Stimulated activated CD4-positive, alpha-beta T cell treated with anti-CD3 and anti-CD28 coated beads, Interleukin-2, amount 100 ng/mL, for 24 hours (primary cell): ENCODE measurements at places on chromosomes 6 and 20.
A peak's percentile ranks its signal among the peaks of the same experiment; 100 is the strongest.

DNA sequence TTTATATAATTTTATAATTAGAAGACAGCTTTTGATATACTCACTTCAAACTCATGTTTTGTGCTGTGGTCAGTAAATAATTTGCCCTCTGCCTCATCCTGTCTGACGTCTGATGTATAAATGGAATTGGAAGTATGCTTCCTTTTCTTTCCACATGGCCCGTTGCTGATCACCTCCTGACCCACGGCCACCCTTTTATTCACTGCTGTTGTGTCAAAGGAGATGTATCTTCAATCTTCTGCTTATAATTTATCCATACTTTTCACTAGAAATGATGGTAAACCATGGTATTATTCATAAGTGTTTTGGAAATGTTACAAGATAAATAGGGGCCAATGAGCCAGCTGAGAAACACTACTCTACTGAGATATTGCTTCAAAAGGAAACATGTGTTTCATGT, 841.8 kb downstream of the PHF3 start:
- no peak for DNase-seq

- no peak for DNase-seq
These were observed 597.1 kb downstream of the KIF16B start for GRCh38 chr20:15976047-15976736.

GRCh38 chr6:128074567-128074966, 173.7 kb upstream of the THEMIS start:
- no peak for DNase-seq

DNA sequence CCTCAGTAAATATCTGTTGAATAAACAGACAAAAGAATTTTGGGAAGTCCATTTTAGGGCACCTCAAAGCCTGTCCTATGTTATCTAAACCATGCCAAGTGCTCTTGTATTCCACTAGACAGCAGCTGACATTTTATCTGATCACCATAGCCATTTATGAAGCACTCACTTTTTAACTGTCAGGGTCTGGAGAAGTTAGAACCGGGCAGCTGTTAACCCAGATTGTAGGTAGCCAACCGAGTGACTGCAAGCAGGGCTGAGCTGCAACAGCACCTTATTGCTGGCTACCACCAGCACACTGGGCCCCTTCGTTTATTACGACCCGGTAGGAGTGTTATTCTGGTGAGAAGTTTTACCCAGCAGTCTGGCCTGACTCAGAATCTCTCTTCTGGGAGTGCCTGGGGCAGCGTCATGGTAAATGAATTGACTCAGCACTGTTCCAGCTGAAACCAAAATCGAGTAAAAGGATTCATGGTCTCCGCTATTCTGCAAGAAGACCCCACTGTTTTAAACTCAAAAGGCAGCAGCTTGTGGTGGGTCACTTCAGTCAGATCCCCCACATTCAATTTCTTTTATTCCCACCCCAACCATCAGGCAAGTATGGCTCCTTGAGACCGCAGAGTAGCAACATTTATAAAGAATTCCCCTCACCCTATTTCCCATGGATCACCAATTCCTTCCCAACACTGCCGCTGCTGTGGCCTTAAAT, 1.7 kb downstream of the UBE2V1 start:
- peak; percentile 63 for DNase-seq

- no peak for DNase-seq
These were observed 154.7 kb downstream of the ARHGAP18 start for GRCh38 chr6:129555206-129555832.

DNA sequence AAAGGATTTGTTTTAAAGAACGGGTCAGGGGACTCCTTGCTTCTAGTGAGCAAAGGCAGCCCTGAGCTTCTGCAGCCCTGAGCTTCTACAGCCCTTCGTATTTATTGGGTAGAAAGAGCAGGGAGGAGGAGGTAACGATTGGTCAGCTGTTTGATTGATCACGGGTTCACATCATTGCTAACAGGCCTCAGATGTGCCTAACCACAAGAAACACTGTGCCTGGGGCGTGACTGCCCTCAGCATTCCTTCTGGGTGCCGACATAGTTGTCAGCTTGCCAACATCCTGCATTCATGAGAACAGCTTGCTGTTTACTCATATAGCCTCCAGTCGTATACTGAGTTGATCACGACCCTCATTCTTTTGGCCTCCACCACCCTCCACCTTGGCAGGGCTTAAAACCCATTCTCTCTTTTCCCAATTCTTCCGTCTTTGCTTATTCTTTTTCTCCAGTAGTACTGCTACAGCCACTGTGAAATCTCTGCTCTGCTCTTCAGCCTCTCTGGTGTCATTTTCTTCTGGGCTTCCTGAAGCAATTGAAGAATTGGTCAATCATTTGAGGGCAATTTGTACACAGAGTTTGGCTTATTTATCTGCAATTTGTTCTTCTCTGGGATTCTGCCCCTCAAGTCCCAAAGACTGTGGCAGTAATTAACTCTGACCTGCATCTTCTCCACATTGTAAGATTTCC, 25.4 kb upstream of the NOP56 start:
- no peak for DNase-seq

DNA sequence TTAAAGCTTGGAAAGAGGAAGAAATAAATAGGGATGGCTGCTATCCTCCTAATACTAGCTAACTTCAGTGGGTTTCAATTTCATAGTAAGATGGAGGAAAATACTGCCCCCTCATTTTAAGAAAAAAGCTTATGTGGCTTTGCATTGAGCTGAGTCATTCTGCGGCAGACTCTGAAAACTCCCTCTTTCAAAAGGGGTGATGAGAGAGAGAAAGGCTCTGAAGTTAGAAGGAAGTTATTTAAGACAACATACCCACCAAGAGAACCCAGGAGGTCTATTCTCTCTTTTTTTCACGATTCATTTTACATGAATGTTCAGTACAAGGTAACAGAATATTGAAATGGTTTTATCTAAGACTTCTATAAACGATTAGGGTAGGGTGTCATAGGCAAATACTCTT, 4.5 kb downstream of the PRDM13 start:
- DNase-seq: no peak

DNA sequence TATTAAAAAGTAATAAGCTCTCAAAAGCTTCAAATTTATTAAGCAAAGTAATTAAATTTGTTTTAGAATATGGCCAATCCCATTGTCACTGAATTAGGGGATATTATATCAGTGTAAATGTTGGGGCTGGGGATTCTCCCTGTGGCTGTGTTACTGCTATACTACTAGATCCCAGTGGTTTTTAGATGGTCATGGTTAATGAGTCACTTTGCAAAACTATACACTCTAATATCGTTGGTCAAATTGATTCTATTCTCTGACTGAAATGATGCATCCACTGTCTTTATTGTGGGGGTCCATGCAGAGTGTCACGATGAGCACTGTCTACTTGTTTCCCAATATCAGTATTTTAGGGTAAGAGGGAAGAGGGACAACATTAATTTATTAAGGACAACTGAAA, 336.9 kb upstream of the PREP start:
- DNase-seq: no peak

GRCh38 chr20:46311039-46311650, 2.8 kb upstream of the CDH22 start:
- DNase-seq: no peak

- DNase-seq: no peak
These were observed 8.7 kb downstream of the CST3 start for GRCh38 chr20:23629017-23629541.

DNA sequence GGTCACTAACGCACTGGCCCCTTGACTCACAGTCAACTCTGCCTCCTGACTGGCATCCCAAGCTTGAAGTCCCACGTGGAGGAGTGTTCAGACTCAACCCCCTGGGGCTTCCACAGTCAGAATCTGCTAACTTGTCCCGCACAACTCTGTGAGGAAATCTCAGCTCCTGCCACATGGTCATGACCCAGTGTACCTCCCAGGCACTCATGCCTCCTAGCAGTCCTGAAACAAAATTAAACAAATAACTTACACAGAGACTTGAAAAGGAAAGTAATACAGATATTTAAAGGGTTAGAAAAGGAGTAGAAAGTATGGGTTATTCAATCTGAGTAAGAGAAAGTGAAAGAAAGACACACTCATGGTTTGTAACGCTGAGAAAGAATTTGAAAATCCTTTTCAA, 134.9 kb downstream of the GMDS start:
- no peak for DNase-seq

DNA sequence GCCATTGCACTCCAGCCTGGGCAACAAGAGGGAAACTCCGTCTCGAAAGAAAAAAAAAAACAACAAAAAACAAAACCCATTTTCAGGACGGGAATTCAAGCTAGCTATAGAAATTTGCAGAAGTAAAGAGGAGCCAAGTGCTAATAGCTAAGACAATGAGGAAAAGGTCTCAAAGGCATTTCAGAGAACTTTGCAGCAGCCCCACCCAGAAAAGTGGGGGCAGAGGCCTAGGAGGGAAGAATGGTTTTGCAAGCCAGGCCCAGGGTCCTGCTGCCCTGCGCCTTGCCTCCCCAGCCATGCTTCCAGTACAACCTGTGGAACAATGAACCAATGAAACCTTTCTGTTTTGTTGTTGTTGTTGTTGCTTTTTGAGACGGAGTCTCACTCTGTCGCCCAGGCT, 38.3 kb upstream of the SAMHD1 start:
- DNase-seq: no peak

- no peak for DNase-seq
These were observed 206.8 kb upstream of the ARG1 start for GRCh38 chr6:131366223-131366622.

DNA sequence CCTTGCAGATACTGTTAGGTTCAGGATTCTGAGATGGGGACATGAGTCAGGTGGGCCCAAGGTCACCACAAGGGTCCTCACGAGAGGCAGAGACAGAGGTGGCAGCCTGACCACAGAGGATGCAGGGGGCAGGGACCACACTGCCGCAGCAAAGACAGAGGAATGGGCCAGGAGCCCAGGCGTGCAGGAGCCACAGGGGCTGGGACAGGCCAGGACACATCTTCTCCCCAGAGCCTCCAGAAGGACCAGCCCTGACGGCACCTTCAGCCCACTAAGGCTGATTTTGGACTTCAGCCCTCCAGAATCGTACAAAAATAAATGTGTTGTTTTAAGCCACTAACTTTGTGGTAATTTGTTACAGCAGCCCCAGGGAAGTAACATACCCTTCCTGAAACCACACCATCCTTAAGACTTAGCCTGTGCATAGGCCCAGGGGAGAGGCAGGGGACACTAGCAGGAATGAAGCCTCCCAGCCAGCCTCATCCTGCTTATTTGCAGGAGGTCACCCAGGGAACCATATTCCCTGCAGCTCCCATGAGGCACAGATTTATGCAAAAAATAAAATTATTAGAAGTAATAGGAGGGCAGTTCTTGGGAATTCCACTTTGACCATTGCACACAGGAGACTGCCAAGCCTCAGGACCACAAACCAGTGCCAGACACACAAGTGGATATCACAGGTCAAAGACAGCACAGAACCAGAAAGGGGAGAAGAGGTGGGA, 119.3 kb upstream of the CST7 start:
- no peak for DNase-seq

GRCh38 chr20:58707770-58708169, 15.2 kb downstream of the NPEPL1 start:
- no peak for DNase-seq

DNA sequence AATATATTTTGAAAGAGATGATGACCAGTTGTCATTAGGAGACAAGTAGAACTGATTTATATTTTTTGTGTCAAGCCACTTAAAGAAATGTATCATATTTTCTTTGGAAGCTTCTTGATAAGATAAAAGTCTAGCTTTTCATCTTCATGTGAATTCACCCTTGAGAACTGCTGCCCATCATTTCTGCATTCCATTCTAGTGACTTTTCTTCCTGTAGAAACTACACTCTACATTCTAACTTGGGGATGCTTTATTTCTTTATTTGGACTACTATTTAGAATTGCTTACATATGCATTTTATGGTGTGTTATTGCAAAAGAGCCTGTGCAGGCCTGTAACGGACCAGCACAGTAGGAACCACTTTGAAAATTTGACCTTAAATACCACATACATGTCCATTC, 335.0 kb upstream of the KCNQ5 start:
- DNase-seq: no peak

DNA sequence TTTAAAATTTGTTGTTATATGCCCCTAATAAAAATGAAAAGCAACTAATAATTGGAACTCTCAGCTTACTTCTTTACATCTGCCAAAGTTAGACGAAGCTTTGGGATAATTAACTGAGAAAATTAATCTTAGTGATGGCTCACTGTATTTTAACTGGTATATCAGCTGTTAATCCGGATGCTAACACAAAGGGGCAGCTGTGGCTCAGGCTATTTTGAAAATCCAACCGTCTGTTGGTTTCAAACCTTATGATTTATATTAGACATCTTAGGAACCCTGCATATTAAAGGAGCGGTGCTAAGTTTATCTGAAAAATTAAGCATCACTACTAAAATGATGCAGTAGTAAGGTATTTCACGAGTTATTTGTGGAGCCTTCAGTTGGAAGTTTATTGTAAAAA, 96.6 kb downstream of the AKAP7 start:
- no peak for DNase-seq

DNA sequence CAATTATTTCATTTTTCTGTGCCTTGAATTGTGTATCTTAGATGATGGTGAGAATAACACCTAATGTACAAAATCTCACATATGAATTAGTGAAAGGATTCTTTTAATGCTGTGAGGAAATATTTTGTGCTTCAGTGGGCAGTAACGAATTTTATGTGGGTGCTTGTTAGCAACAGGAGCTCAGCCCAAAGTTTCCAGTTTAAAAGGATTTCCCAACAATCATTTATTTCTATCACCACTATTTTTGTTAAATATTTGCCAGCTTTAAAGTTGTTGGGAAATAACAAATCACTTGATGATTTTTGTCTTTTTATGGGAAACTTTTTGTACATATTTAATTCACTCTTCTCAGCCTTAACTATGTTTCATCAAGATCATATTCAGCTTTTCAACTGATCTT, 111.8 kb downstream of the QKI start:
- DNase-seq: no peak

GRCh38 chr6:64263778-64264177, 628.2 kb downstream of the PHF3 start:
- DNase-seq: no peak

GRCh38 chr20:16098890-16099639, 474.2 kb downstream of the KIF16B start:
- DNase-seq: no peak

DNA sequence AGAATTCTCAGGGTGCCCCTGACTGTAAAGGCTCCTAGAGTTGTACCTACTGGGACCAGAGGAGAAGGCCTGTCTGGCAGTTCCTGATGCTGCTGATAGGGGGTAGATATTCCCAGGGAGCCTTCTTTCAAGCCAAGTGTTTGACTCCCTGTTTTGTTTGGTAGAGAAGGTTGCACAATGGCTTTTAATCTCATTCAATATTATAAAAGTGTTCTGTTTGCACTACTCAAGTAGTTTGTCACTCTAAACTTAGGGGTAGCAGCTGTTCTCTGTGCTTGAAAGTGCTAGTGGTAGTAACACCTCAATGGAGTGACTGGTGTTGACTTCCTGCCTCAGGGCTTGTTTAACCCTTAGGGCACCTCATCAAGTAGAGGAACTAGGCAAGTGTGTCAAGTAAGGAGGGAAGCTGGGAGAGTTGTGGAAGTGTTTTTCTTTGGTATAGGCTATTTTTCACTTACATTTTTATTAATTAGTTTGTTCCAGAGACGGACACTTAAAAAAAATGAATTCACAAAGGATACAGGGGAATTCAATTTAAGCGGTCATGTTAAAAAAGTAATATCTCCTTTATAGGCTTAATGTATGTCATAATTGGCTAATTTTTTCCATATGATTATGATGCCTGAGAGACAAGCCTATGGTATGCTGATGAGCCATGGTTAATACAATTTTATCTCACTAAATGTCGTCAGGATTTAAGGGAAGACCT, 38.1 kb downstream of the BICRAL start:
- no peak for DNase-seq

- no peak for DNase-seq
These were observed 309.9 kb upstream of the CDYL start for GRCh38 chr6:4466261-4466660.

- DNase-seq: no peak
These were observed 135.7 kb downstream of the KLHL32 start for GRCh38 chr6:97060254-97060653.
